ENCODE measurements at places on chromosomes 16 and 17. TPM values are rescaled to one million over a fixed set of nuclear protein-coding genes. Genes with fewer than 3 reads are reported as not detected.

DNA sequence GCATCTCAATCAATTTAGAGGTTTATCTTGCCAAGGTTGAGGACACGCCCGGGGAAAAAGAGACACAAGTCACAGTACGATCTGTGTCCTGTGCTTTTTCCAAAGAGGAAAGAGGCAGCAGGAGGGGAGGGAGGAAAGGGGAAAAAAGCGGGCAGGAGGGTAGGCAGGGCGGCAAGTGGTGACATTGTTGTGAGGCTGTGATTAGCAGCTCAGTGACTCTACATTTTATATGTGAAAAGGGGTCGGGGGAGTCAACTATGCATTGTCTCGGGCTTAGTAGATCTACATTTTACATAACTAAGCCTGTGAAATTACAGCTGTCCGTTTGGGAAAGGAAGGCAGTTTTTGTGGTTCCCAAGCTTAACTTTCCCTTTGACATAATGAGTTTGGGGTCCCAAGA is 22.2 kb upstream of the RIPOR1 start:
- peak overlapping the region; percentile 23 for H3K27ac ChIP-seq
- no peak for DNase-seq
- no peak overlapping the region for H3K4me3 ChIP-seq
- H3K27me3 ChIP-seq, result no peaks in the 10 kb centered on the region
- no peaks in the 10 kb centered on the region for H3K36me3 ChIP-seq

GRCh38 chr17:36060816-36061215 is 3.3 kb upstream of the CCL18 start:
- no peaks in the 10 kb centered on the region for H3K36me3 ChIP-seq
- H3K27me3 ChIP-seq, result peaks cover 4% of the 10 kb centered on the region
- H3K4me1 ChIP-seq, result no peaks in the 10 kb centered on the region
- H3K4me3 ChIP-seq, result no peak overlapping the region
- no peak for DNase-seq
- no peak overlapping the region for H3K27ac ChIP-seq

DNA sequence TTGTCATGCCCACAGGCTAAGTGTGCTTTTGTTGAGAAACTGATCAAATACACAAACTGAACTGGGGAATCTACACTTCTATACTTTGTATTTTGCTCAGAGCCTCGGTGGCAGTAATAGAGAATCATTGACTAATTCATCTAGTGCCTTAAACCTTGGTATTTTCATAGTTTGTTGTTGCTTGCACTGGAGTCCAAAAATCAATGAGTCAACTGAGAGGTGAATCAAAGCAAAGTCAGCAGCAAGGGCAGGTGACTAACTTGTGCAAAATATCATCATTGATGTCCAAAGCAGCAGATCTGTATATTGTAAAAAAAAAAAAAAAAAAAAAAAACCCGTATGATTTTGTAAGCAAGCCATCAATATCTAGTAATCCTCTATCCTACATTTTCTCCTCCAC is 296.4 kb downstream of the MAP2K6 start:
- no peaks in the 10 kb centered on the region for H3K27me3 ChIP-seq
- no peaks in the 10 kb centered on the region for H3K36me3 ChIP-seq
- H3K4me3 ChIP-seq, result no peak overlapping the region
- H3K27ac ChIP-seq, result no peak overlapping the region

- H3K27ac ChIP-seq, result no peak overlapping the region
- DNase-seq, result no peak
- H3K4me1 ChIP-seq, result no peaks in the 10 kb centered on the region
Observed at GRCh38 chr16:49348408-49349176, 25.0 kb upstream of the C16orf78 start.

- peaks cover 31% of the 10 kb centered on the region for H3K4me1 ChIP-seq
- no peaks in the 10 kb centered on the region for H3K27me3 ChIP-seq
- H3K27ac ChIP-seq, result no peak overlapping the region
- no peak overlapping the region for H3K4me3 ChIP-seq
- H3K36me3 ChIP-seq, result peaks cover 59% of the 10 kb centered on the region
Observed at GRCh38 chr16:88507231-88507743, 54.2 kb downstream of the ZFPM1 start.

GRCh38 chr16:28204622-28205021 is 7.1 kb downstream of the XPO6 start:
- H3K4me1 ChIP-seq, result peaks cover 22% of the 10 kb centered on the region
- H3K27ac ChIP-seq, result no peak overlapping the region
- no peak overlapping the region for H3K4me3 ChIP-seq
- H3K36me3 ChIP-seq, result peaks cover 95% of the 10 kb centered on the region
- DNase-seq, result no peak
- H3K27me3 ChIP-seq, result no peaks in the 10 kb centered on the region

GRCh38 chr16:14378689-14379467 is 251.2 kb downstream of the PARN start:
- H3K4me1 ChIP-seq, result peaks cover 5% of the 10 kb centered on the region
- DNase-seq, result peak; percentile 49
- H3K36me3 ChIP-seq, result no peaks in the 10 kb centered on the region
- H3K27ac ChIP-seq, result no peak overlapping the region
- H3K4me3 ChIP-seq, result no peak overlapping the region
- H3K27me3 ChIP-seq, result no peaks in the 10 kb centered on the region

DNA sequence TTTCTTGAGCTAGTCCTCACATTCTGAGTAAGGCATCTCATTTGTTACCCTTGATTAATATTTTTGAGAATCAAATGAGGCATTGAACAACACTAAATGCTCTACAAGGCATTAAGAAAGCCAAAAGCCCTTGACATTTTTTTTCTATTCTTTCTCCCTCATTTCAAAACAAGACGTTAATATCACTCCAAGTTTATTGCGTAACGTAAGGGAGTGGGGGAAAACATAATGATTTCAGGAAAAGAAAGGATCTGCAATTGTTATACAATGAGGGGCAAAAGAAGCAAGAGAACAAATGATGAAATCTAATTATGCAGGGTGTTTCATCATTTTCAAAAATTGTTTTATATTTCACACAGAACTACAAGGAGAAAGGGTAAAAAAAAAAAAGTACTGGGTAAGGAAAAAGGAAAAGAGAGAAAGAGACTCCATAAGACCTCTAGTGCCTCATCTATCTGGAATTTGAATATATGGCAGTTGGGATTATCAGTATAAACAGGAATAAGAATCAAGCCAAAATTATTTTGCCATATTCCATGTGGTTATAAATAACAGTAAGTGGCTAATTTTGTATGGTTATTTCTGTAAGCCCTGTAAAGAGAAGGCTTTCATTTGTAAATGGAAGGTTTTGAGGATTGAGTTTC is 163.0 kb downstream of the ABCA8 start:
- peaks cover 13% of the 10 kb centered on the region for H3K4me1 ChIP-seq
- no peak overlapping the region for H3K4me3 ChIP-seq
- no peaks in the 10 kb centered on the region for H3K27me3 ChIP-seq

DNA sequence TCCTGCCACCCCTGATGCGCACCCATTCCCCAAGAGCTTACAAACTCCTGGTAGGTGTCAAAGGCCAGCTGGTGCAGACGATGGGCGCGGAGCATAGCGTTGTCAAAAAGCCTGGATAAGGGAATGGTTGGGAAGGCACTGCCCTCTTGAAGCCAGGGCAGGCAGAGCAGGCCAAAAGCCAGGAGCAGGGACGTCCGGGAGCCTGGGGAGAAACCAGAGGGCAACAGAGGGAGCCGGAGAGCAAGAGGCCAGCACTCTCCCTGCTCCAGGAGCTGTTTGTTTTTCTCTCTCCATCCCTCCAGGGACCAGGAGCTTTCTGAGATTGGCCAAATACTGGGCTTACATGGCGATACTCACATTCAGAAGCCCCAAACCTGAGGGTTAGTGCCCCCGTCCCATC is 334 bp downstream of the GH1 start:
- H3K27me3 ChIP-seq, result peaks cover 3% of the 10 kb centered on the region
- H3K4me1 ChIP-seq, result no peaks in the 10 kb centered on the region
- H3K4me3 ChIP-seq, result no peak overlapping the region
- H3K36me3 ChIP-seq, result no peaks in the 10 kb centered on the region
- no peak for DNase-seq
- H3K27ac ChIP-seq, result no peak overlapping the region

Gene HOXB3
- 28.3 TPM for total RNA-seq

Gene C17orf113
- total RNA-seq, result 1.1 TPM

Gene KRT15
- 0.34 TPM for total RNA-seq

Gene CA7
- total RNA-seq, result not detected

Gene ABCA8
- 8.5 TPM for total RNA-seq

Gene EVPLL
- not detected for total RNA-seq

Gene ACAP1
- 7.4 TPM for total RNA-seq
